ENCODE measurements at places on chromosomes 1 and 21. TPM values are rescaled to one million over a fixed set of nuclear protein-coding genes. Genes with fewer than 3 reads are reported as not detected.

DNA sequence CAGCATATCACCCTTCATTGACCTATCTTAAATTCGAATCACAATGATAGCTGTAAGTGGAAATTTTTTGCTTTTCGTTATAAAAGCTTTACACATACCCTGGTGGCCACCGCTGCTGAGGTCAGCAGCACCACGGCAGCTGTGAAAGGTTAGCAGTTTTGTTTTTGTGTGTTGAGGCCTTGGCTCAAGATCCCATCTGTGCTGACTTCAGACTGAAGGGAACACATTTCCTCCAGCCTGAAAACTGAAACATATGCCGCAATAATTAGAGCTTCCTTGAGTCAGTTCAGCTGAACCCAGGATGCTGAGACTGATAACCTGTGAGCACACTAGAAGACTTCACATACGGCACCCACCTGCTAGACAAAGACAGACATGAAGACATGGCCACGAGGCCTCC, 103.0 kb downstream of the SMYD3 start:
- DNase-seq: no peak

- no peak for DNase-seq
These were observed 58.4 kb downstream of the VPS26C start for GRCh38 chr21:37208741-37209225.

DNA sequence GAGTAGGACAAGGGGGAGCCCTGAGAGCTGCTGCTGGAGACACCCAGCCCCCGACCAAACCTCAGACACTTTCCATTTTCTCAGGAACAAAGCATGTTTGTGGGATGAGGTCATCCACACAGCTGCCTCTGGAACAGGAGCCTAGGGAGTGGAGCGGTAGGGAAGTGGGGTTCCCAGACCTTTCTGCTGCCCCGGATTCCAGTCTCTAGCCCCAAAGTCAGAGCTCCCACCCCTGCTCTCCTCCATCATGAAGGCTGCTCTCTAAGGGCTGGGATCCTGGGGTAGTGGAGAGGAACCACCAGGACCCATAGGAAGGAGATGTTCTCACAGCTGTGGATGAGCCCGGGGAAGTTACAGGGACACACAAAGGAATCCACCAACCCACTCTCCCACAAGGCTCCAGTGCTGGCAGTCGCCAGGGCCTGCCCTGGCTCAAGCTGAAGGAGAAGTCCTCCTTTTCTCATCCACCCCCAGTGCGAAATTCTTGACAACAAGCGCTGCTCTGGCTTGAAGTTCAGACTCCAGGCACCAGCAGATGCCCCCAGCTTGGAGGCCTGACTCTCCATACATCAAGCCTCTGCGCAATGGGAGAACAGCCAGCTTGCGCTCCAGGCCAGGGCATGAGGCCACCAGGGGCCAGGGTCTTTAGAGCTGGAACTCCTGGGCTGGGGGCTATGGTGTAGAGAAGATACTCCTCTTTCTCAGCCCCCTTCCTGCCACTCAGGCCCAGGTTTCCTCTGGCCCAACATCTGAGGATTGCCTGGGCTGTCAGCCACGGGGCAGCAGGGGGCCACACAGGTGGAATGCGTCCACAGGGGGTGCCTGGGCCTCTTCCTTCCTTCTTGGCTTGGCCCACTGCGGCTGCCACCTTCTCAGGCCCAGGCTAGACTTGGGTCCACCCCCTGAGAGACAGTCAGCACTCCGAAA, 4.5 kb downstream of the FHL3 start:
- peak; percentile 74 for DNase-seq

The FGR gene
- not detected for polyA plus RNA-seq

GRCh38 chr1:232589812-232590743, 39.9 kb downstream of the SIPA1L2 start:
- no peak for DNase-seq

- no peak for DNase-seq
These were observed 2.2 kb upstream of the KRTAP10-6 start for GRCh38 chr21:44594406-44594916.

GRCh38 chr1:204841798-204842197, 28.9 kb upstream of the NFASC start:
- DNase-seq: no peak

DNA sequence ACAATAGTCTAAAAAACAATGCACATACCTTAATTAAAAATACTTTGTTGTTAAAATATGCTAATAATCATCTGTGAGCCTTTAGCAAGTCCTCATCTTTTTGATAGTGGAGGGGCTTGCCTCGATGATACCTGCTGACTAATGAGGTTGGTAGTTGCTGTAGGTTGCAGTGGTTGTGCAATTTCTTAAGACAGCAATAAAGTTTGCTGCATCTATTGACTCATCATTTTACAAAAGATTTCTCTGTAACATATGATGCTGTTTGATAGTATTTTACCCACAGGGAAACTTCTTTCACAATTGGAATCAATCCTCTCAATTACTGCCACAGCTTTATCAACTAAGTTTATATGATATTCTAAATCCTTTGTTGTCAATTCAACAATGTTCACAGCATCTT, 7.6 kb downstream of the C1orf87 start:
- DNase-seq: no peak

The OR10K2 gene
- not detected for polyA plus RNA-seq

DNA sequence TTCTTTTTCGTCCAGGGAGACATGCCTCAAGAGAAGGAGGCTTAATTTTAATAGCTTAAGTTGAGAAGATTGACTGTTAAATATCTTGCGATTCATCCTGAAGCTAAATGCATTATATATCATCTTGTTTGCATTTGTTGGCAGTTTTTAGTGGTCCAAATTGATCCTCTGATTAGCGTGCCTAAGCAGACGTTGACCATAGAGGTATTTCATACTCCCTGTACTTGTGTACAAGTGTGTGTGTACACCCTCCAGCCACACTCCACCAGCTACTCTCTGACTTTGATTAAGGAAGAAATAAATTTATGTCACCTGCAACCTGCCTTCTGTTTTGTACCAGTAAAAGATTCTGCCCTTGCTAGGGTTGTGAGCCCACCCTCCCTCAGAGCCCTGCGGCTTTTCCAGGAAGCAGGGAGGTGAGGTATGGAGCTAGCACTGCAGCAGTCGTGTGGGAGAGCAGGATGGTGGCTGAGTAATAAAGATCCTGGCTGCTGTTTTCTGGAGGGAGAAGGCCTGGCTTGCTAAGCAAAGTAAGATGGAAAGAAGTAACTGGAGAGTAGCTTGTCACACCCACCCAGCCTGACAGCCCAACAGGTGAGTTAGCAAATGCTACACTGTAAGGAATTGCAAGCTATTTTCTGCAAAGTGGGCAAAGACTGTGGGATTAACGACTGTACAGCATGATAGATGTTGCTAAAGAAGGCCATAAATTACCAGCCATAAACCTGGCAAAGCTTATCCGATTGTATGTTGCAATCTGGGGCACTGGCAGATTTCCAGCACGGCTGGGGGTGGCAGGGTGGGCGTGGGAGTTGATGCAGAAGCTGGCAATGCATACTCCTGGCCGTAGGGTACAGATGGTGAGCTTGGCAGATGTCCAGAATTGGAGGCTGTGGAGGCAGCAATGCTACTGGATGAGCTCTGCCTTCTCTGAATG, 170.2 kb downstream of the TNR start:
- DNase-seq: no peak

- DNase-seq: peak; percentile 3
These were observed 28.3 kb downstream of the VANGL2 start for GRCh38 chr1:160428655-160429054.

The LINGO4 gene
- not detected for polyA plus RNA-seq

The ESPN gene
- polyA plus RNA-seq: not detected

The TEX38 gene
- polyA plus RNA-seq: not detected

GRCh38 chr1:119808491-119808890, 2.8 kb downstream of the REG4 start:
- DNase-seq: no peak

The KMO gene
- polyA plus RNA-seq: 0.07 TPM

DNA sequence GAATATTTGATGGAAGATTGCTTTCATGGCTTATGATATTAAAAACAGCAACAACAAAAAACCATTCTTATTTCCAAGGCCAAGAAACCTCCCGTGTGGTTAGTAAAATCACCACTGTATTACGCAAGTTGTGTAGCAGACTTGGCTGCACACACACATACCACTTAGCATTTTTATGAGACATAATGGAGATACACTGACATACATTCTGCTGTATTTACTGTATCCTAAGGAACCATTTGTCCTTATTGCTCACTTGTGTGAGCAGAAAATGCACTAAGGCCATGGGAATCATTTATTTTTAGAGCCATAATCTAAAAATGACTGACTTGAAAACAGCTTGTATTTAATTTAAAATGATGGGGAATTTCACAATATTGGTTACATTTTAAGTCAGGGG, 584 bp upstream of the C1orf141 start:
- peak; percentile 52 for DNase-seq

The HAO2 gene
- not detected for polyA plus RNA-seq

The EPS8L3 gene
- polyA plus RNA-seq: not detected

DNA sequence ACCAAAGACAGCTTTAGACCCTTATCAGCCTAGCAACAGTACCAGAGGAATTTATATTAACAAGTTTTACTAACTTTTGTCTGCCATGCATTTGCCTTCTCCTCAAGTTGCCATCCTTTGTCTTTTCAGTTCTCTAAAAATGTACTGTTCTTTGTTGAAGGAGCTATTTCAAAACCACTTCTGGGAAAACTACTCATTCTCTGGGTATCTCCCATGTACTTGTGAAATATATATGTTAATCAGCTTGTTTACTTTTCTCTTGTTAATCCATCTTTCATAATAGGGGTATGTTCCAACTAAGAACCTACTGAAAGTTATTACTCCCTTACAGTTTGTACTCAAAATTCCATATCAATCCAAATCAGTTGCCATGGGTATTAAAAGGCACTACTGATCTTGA, 16.3 kb downstream of the DPYD start:
- DNase-seq: no peak

The ACADM gene
- 27.8 TPM for polyA plus RNA-seq

The MFSD2A gene
- 2.6 TPM for polyA plus RNA-seq

The SPRR5 gene
- polyA plus RNA-seq: not detected

- DNase-seq: no peak
These were observed 89.6 kb downstream of the C1orf94 start for GRCh38 chr1:34266127-34266951.

The SYT6 gene
- polyA plus RNA-seq: not detected

- DNase-seq: peak; percentile 91
These were observed 75.0 kb upstream of the DUSP10 start for GRCh38 chr1:221816899-221817298.

DNA sequence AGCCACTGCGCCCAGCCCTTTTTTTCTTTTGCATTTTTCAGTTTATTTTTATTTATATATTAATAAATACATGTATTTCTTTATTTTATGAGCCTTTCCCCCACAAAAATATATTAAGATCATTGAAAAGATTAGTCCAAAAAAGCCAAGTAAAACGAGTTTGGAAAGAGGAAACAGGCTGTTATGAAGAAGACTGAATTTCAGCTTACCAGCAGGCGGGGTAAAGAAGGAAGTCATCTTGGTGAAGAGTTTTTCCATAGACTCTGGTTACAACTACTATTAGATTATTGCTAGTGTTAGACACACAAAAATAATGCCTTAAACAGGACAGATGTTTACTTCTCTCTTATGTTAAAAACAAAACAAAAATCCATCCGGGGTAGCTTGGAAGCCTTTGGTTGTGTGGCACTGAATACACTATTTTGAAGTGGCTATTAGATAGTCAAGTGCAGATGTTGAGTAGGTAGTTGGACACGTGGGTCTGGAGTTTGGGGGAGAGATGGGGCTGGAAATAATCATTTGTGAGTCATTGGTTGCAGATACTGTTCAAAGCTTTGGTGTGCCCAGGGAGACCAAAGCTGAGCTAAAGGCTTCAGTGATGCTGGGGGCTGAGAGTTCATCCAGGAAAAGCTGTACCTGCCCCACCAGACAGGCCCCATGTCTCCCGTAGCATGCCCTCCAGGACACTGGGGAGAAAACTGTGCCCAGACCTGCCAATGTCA, 8.7 kb upstream of the LRRC71 start:
- no peak for DNase-seq

The PDC gene
- not detected for polyA plus RNA-seq

GRCh38 chr1:30284728-30285475, 438.5 kb downstream of the MATN1 start:
- no peak for DNase-seq

The GIPC2 gene
- 0.07 TPM for polyA plus RNA-seq

The F3 gene
- polyA plus RNA-seq: 330 TPM

DNA sequence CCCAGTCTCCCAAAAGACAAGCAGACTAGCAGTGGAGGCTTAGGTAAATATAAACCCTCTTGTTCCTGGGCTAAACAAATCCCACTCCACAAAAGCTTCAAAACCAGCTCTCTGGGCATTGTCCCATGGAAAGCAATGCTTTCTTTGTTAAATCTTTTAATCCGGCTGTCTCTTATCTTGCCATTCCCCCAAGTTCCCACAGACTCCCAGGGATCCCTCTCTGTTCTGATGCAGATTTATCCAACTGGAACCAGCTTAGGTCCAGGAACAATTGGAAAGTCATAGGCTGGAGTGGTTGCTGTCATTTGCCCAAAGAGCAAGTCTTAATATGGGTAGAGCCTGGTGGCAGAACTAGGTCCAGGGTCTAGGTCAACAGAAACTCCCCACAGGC, 110.1 kb upstream of the ATP1A1 start:
- DNase-seq: no peak

DNA sequence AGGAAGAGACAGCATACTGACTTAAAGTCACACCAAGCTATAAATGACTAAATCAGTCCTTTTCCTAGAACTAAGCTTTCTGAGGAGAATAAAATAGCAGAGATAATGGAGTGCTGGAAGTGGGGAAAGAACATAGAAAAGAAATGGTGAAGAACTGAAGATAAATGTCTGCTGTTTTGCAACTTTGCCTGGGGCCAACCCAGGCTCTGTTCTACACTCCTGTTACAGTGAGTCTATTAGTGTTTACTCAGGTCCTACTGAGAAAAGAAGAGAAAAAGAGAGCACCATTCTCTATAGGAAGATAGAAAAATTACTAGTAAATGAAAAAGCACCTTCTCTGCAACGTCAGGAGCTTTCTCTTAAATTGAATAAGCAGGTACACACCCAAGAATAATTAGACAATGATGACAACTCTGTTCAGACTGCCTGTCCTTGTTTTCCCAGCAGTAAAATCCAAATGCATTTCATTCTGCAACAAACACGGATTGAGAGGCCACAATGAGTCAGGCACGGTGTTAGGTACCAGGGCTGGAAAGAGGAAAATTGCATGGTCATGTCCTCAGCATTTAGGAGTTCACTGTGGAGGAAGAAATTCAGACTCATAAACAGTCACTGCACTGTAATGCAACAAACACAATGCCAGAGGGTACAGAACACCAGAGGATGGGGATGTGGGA, 139.4 kb upstream of the CAMK1G start:
- DNase-seq: no peak

GRCh38 chr1:200660719-200661118, 9.0 kb downstream of the DDX59 start:
- DNase-seq: no peak

The DCST1 gene
- not detected for polyA plus RNA-seq

DNA sequence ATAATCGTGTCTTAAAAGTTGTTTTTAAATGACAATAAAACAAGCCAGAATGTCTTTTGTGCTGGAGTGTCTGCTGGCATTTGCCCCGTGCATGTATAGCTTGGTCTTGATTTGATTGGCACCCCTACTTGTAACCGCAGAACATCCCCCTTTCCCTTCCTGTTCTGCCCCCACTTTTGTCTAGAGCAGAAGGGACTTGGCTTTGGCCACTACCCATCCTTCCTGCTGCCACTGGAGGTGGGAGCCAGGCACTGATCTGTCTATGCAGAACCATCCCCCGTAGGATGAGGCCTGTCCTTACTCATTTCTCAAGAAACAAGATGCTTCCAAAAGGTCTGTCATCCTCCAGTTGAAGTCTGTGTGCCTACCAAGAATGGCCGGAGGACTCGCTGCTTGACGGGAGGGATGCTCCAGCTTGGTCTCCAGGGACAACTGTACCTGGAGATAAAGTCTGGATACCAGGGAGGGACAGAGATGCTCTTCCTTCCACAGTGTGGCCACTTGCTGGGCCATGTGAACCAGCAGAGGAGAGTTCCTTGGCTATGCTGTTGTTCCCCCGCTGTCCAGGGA, 1.1 kb upstream of the SLC27A3 start:
- DNase-seq: no peak

All from AG04450 (cell line).